Stimulated activated CD4-positive, alpha-beta T cell treated with anti-CD3 and anti-CD28 coated beads, Interleukin-1b, Interleukin-23, amount 100 ng/mL, for 1 hour (primary cell): ENCODE measurements at places on chromosomes 7 and 10.

DNA sequence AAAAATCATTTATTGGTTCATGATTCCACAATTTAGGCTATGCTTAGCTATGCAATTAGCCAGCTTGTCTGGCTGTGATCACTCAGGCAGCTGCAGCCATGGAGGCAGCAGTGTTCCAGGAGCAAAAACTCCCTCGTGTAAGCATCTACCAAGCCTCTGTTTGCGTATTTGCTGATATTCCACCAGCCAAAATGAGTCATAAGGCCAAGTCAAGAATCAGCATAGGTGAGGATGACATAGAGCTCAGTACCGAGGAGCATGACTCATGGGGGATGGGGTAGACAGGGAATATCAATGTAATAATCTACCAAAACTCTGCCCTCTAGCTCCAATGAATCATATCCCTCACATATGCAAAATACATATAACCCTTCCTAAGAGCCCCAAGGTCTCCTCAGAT, 63.3 kb downstream of the IMMP2L start:
- no peak for DNase-seq

DNA sequence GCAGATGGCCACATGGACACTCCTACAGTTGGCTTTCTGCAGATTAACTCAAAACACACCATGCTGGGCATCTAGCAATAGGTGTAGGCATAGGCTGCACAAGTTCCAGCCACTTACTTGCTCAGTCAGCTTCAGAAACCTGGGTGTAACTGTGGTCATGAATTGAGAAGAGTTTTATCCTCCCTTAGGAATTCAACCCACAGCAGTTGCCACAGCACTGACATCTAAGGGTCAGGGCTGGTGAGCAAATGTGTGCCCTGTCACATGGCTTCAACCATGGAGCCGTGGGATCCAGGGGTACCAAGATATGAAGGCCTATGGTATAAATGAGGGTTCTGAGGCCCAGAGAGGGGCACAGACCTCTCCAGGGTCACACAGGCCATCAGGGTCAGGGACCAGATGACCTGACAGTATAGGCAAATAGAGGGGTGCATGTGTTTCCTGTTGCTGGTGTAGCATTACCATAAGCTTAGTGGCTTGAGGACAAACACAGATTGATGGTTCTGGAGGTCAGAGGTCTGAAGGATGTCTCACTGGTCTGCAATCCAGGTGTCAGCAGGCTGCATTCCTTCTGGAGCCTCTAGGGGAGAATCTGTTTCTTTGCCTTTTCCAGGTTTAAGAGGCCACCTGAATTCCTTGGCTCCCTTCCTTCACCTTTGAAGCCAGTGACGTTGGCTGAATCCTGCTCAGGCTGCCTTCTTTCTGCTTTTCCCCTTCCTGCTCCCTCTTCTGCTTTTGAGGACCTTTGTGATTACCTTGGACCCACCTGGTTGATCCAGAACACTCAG, 24.1 kb downstream of the MINDY4 start:
- DNase-seq: no peak

DNA sequence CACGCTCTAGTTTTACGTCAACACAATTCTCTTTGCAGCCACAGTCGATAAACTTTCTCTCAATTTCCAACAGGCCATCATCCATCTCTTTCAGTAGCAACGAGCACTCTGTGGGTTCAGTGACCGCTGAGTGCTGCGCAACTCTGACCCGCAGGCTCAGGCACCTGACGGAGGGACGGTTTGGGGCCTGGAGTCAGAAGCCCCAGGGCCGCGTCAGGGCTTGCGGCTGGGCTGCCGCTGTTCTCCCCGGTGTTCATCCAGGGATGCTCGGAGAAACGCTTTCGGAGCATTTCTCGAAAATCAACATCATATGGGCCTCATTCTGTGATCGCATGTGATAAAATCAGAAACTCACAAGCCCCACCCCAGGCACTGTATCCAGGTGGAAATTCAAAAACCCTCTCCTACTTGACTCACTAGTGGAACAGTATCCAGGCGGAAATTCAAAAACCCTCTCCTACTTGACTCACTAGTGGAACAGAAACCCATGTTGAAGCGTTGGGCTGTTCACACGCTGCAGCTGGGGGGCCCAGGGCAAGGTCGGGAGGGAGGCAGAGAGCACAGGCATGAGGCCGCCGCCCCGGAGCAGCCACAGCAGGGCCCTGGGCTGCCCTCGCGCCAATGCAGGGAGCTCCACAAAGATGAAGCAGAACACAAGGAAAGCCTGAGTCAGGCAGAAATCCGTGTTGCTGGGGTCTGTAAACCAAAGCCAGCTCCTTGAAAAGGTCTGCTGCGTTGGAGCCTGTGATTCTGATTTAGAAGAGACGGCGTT, 73.3 kb upstream of the NKX6-2 start:
- DNase-seq: no peak

- DNase-seq: no peak
Observed at GRCh38 chr7:2870471-2870931, 26.4 kb upstream of the GNA12 start.

- no peak for DNase-seq
Observed at GRCh38 chr10:7611909-7612308, 54.9 kb downstream of the ITIH5 start.

GRCh38 chr10:24418532-24418931, 209.6 kb downstream of the KIAA1217 start:
- no peak for DNase-seq

DNA sequence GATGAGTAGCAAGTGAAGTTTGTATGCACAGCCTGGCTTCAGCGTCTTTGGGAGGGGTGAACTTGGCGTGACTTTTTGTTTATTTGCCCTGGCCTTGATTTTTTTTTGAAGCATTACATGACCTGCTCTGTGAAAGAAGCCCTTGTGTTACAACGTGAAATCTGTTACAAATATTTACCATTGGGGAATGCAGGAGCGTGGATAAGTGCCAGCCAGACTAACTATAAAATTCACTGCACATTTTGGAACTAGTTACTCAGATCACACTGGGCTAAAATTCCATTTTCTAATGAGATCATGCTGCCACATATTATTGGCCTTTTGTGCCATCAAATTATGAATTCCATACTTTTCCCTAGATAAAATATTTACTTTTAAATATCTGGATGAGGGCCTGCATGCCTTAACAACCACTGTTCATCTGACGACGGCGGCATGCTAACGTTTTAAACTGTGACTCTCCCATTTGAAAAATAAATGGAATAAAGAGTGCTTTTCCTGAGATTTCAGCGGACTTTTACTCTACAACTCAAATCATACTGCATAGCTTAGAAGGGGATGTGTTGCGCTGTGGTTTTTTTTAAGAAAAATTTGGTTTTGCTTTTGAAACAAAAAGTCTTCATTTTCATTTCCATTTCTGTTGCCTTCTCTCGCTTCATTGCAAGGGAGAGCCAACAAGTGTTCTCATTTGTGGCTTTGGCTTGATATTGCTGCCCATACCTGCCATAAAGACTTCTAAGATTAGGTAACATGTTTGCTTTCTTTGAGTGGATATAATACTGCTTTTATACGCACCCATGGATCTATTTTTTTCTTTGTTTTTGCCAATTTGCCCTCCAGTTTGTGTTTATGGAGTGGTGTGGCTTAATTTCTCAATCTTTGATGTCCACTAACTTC, 352.2 kb downstream of the TFEC start:
- DNase-seq: no peak

DNA sequence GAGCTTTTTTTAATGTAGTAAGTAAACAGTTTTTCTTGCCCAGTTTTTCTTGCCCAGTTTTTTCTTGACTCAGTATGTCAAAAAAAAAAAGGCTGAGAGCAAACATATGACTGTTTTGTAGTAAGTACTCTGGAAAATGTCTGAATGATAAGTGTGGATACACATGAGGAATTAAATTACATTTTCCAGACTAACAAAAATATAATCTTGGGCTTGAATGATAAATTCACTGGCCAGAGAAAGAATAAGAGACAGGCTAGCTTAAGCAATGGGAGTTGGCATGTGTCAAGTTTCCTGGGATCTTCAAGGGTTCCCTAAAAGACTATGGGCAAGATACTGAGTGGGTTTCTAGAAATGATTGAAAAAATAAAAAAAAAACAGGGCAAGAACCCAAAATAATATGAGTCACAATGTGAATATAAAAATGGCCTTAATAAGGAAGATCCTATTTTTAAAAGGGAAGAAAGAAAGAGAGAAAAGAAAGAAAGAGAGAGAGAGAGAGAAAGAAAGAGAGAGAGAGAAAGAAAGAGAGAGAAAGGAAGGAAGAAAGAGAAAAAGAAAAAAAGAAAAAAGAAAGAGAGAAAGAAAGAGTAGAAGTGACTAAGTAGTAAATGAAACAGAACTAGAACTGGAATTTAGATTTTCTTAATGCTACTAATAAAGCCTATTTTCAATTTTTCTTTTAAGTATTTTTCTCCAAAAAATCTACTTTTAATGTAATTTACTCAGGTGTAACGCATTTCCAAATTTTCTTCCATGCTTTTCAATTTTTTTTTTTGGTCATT, 60.2 kb downstream of the TFPI2 start:
- no peak for DNase-seq

DNA sequence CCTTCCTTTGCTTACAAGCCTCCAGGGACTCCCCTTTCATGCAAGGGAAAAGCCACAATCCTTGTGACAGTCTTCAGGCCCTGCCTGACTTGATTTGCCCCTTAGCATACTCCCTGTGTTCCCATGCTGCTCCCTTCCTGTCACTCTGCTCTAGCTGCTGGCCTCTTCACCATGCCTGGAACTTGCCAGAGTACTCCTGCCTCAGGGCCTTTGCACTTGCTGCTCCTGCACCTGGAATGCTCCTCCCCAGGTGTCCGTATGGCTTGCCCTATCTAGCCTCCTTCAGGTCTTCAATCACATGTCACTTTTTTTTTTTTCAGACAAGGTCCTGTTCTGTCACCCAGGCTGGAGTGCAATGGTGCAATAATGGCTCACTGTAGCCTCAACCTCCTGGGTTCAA, 22.8 kb upstream of the GOLGA7B start:
- DNase-seq: no peak

DNA sequence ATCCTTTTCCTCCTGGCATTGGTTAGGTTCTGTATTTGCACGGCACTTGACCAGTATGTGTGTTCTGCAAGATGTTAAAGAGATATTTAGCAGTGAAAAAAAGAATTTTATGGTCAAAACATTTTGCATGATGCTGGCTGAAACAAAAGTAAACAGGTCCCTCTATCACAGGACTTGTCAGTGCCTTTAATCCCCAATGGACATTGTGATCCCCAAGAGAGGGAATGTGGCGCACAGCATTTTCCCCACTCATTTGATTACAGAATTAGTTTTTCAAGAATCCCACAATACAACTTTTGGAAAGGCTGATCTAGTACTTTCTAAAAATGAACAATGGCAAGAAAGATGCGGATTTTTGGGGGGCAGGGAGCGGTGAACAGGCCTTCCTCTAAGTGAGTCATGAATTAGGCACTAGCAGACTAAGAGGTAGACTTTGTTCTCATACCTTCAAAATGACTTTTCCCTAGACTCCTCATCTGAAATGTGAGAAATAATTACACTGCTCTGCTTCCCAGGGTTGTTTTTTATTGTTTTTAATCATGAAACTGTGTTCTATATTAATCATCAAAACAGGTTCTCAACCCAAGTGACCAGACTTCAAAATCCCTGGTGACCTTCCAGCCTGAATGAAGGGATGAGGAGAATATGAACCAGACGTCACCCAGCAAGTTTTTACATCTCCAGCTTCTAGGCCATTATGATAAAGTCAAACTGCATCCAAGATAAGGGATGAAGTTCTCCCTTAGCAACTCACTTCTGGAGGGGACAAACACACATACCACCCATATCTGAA, 8.6 kb downstream of the FBXW4 start:
- no peak for DNase-seq

DNA sequence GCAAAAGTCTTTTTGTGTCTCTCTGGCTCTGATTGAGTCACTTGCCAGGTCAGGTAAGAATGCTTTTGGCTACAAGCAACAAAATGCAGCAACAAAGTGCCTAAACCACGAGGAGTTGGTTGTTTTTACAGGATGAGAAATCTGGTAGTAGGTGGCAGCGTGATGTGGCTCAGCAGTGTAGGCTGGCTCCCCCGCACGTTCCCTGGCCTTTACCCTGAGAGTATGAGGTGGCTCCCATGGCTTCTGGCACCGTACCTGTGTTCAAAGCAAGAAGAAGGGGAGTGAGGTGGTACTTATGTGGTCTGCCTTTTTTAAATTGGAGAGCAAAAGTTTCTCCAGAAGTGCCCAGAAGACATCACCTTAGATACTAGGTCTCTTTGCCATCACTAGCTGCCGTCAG, 11.7 kb downstream of the PRKRIP1 start:
- DNase-seq: no peak

- no peak for DNase-seq
Observed at GRCh38 chr7:7582596-7582995, 15.9 kb downstream of the MIOS start.

- DNase-seq: no peak
Observed at GRCh38 chr7:4519819-4520520, 162.1 kb upstream of the FOXK1 start.

DNA sequence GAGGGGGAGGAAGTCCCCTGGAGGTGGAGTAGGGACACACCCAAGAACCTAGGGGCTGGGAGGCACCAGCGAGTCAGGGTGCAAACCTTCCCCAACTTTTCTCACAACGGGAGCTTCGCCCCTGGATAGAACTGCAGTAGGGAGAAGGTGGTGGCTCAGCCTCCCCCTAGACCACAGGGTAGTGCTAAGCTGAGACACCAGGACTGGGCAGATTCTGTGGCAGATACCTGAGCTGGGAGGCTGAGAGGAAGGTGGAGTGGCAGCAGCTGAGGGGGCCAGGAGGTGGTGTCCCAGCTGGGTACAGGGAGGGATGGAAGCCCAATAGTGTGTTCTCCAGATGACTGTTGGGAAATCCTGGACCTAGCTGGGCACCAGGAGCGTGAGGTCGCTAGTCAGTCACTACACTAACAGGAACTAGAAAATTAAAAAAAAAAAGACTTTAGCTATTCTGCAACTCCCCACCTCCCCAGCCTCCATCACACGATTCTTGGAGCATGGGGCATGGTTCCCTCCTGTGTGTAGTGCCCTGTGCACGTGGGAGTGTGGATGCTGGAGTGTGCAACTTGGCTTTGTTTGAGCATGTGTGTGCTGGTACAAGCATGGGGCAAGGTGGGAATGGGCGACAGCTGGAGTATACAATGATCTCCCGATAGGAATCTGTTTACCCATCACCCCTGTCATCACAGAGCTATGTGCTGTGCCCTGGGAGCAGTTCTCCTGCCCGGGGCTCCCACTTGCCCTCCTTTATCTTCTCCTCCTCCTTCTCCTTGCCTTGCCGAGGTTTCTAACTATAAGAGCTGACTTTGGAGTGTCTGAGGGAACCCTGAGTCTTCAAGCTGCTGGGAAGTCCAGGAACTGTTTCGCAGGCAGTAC, 8.8 kb upstream of the TRPV6 start:
- no peak for DNase-seq

DNA sequence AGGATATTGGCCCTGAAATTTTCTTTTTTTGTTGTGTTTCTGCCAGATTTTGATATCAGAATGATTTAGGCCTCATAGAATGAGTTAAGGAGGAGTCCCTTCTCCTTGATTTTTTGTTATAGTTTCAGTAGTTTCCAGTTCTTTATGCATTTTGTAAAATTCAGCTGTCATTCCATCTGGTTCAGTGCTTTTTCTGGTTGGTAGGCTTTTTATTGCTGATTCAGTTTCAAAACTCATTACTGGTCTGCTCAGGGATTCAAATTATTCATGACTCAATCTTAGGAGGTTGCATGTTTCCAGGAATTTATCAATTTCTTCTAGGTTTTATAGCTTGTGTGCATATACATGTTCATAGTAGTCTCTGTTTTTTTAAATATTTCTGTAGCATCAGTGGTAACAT, 10.1 kb upstream of the TMEM196 start:
- DNase-seq: no peak
